ENCODE measurements at places on chromosomes 2 and 18. TPM values are rescaled to one million over a fixed set of nuclear protein-coding genes. Genes with fewer than 3 reads are reported as not detected.
A peak's percentile ranks its signal among the peaks of the same experiment; 100 is the strongest.

DNA sequence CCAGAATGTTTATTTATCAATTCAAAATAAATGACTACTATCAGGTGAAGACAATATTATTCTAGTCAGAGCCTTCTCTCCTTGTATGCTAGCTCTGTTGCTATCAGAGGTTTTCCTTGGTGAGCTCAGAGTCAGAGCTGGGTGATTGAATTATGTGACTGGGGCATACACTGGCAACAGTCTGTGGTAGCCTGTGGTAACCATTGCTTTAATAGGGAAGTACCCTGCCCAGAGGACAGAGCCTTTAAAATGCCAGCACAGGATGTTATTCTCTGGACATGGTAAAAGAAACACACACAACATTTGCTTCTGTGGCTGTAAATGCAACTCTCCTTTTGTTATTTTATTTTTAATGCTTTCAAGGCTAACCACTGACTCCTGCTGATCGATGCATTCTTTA lies 124.7 kb downstream of the PPP1R1C start:
- DNase-seq: no peak

TRAK2 gene
- 13.8 TPM for total RNA-seq

DOCK10 gene
- total RNA-seq: 0.79 TPM

DNA sequence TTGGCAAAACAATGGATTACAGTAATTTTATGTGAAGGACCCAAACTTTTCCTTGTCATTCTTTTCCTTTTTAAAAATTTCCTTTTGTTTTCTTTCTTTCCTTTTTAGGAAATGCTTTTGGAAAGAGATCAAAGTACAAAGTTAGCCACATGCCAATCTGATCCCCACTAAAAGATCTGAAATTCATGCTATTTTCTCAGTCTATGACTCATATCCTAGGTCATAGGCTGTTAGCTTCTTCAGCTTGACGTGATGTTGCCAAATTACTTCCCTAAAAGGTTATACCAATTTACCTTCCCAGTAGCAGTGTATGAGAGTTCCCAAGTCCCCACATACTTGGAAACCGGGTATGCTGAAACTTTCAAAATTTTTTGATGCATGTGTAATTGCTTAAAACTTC lies 355.3 kb downstream of the INSIG2 start:
- no peak for DNase-seq

APCDD1 gene
- 1.8 TPM for total RNA-seq

DNA sequence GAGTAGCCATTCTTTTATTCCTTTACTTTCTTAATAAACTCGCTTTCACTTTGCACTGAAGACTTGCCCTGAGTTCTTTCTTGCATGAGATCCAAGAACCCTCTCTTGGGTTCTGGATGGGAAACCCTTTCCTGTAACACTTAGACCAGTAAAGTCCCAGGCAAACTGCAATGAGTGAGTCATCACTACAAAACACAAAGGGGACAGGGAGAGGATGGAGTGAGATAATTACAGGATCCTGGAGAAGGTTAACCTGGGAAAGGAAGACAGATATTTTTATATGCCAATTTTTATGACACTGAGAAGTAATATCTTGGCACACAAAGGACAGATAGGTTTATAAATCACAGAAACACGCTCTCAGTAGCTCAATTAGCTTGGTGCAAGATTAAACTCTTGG lies 48.7 kb downstream of the EHD3 start:
- DNase-seq: no peak

DNA sequence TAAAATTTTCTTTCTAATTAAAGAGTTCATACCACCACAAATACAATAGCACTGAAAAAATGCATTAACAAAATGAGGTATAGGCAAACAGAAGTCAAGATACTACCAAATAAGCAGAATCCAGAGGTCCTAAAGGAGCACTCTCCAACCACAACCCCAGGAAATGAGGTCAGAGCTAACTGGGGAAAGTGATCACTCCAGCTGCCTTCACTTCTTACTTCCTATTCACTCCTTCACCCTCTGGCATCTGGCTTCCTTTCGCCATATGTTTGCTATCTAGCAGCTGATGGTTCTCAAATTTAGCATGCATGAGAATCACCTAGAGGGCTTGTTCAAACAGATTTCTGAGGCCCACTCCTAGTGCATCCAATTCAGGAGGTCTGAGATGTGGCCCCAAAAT lies 212.6 kb upstream of the ACVR2A start:
- DNase-seq: no peak

DNA sequence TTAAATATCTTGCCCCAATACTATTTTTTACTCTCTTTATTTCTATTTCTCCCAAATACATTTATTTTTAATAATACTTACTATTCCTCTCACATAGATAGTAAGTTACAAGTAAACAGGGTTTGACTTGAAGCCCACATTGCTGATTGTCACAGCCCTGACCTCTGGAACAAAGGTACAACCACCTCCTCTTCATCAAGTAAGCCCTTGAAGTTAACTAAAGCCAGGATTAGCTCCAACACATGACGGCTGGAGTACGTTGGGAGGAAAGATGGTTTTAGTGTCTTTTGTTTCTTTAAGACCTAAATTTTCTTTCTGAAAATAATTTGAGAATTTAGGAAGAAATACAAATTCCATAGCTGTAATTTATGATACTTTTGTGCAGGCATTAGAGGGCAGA lies 949 bp downstream of the MYOM1 start:
- no peak for DNase-seq

GRCh38 chr2:87403893-87404175 lies 344.1 kb upstream of the PLGLB2 start:
- peak; percentile 18 for DNase-seq

DNA sequence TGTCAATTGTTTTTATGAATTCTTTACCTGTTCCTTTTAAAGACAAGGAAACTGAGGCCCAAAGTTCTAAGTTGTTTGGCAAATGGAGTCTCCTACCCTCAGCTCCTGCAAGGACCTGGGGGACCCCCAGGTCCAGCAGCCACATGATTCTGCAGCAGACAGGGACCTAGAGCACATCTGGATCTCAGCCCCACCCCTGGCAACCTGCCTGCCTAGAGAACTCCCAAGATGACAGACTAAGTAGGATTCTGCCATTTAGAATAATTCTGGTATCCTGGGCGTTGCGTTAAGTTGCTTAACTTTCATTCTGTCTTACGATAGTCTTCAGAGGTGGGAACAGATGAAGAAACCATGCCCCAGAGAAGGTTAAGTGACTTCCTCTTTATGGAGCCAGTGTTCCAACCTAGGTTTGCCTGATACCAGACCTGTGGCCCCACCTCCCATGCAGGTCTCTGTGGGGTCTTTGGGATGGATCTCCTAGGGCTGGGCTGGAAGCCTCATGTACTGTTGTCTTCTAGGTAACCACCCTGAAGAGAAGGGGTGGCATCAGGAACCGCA lies 5.6 kb upstream of the CENPA start:
- no peak for DNase-seq

CIDEA gene
- total RNA-seq: not detected

LYG2 gene
- total RNA-seq: not detected

BAZ2B gene
- total RNA-seq: 54.9 TPM

CDH7 gene
- 0.29 TPM for total RNA-seq

SLC23A3 gene
- total RNA-seq: 1.2 TPM

GRCh38 chr2:216018709-216019108 lies 5.4 kb upstream of the MREG start:
- no peak for DNase-seq

DNA sequence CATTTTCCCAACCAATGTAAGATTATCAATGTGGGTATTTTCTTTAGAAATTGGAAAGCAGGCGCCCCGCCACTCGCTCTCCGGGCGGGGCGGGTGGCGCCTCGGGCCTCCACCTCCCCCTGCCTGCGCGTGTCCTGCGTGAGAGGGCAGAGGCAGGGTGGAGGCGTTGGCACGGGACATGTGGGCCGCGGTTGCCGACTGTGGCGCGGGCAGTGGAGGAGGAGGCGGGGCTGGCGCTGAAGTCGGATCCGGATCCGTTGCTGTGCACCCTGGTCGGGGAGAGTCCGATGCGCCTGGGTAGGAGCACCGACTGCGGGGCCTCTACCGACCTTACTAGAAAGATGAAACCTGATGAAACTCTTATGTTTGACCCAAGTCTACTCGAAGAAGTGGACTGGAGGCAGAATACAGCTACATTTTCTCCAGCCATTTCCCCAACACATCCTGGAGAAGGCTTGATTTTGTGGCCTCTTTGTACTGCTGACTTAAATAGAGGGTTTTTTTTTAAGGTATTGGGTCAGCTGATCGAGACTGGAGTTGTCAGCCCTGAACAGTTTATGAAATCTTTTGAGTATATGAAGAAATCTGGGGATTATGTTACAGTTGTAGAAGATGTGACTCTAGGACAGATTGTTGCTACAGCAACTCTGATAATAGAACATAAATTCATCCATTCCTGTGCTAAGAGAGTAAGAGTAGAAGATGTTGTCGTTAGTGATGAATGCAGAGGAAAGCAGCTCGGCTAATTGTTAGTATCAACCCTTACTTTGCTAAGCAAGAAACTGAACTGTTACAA lies 37.9 kb downstream of the PMS1 start:
- no peak for DNase-seq

DNA sequence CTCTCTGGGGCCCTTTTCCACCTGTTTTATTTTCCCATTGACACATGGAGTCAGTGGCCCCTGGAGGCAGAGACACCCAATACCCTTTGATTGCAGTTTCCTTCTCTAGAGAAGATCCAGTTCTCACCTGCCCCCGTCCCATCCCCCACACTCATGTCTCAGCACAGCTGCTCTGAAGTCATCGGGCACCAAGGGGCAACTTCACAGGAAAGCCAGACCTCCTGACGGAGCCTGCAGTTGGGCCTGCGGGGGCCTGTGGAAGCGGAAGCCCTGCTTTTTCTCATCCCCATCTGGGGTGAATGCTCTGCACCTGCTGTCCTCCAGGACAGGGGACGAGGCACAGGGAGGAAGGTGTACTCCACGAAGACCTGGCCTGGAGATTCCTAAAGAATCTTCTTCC lies 308.3 kb upstream of the EPAS1 start:
- no peak for DNase-seq

- DNase-seq: no peak
These were observed 12.7 kb downstream of the WDR75 start for GRCh38 chr2:189454009-189454408.

NT5DC4 gene
- not detected for total RNA-seq

DNA sequence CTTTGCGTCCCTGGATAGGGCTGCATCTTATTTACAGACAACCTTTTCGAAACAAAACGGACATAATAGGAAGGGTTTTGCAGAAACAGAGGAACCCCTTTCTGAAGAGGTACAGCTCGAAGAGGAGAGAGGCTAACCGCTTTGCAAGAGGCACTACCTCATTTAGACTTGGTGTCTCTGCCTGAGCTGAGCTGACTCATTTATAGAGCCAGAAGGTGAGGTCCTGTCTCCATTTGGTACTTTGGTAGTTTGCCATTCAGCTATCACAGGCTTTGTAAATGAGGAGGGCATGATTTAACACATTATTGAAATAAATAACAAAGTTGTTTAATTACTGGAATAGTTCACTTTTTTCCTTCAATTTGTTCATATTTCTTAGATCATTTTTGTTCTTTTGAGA lies 2.2 kb upstream of the NXPH2 start:
- DNase-seq: no peak

DNA sequence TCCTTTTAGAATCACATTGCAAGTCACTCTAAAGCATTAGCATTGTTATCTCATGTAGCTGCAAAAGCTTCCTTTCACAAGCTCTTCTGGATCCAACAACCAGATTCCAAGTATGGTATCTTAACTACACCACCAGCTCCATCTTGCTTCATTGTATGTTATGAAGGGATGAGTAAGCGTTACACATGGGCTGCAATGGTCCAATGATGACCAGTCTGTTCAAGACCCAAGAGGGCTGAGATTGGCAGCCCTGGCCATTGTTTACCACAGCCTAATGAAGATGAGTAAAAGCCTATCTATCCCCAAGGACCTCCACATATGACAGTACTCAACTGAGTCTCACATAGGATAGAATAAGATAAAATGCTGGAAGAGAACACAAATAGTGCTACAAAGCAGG lies 6.3 kb downstream of the CFLAR start:
- DNase-seq: no peak

DNA sequence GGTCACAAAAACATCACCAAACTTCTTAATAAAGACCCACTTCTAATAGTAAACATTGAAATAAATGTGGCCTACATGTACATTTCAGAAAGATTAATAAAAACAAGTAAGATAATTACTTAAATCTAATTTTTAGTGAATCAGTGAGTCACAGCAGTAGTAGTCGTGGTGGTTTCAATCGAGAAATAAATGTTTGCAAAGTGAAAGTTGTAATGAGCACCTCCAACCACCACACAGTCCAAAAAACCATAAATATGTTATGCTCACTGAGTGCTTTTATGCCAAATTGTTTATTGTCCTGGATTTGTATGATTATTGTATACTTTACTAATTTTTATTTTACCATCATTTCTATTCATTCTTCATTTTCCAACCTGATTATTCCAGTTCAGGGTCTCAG lies 61.8 kb upstream of the SPOPL start:
- DNase-seq: no peak

HAUS1 gene
- total RNA-seq: 87.0 TPM
